ENCODE measurements at places on chromosomes 5 and 9.

GRCh38 chr5:125310749-125311148 lies 564.3 kb upstream of the ZNF608 start:
- no peak for DNase-seq

- DNase-seq, result no peak
Observed at GRCh38 chr9:75551861-75552260, 338.6 kb upstream of the PCSK5 start.

GRCh38 chr9:33430942-33431341 lies 16.5 kb downstream of the AQP3 start:
- no peak for DNase-seq

DNA sequence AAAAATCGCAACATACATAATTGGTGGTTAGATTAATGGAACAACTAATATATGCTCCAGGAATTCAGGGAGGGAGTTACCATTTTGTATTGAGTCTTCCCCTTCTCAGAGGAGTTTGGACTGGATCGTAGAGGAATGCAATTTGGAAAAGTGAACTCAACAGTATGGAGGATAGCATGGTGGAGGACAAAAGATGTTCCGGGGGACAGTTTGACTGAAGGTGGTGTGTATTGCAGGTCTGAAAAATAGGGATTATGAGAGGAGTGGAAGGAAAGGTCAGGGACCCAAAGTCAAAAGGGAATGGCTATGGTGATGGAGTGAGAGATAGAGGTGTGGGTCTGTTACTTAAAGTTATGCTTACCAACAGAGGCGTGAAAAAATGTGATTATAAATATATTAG lies 1.5 kb downstream of the DNAJC21 start:
- DNase-seq, result no peak

DNA sequence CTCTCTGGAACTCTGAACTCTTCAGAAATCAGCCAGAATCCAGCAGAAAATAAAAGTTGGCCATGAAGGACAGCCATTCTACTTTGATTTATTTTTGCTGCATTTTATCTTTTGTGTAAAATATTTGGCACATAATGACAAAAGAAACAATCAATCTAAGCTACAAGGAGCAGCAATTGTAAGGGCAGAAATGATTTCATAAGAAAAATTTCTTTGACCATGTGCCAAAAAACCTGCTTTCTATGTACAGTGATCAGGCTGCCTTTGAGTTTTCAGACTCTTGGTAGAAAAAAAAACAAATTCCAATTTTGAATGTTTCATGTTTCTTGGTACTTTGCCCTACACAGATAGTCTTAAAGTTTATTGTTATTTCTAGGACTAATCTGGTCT lies 69.8 kb upstream of the SLC1A3 start:
- DNase-seq, result no peak

DNA sequence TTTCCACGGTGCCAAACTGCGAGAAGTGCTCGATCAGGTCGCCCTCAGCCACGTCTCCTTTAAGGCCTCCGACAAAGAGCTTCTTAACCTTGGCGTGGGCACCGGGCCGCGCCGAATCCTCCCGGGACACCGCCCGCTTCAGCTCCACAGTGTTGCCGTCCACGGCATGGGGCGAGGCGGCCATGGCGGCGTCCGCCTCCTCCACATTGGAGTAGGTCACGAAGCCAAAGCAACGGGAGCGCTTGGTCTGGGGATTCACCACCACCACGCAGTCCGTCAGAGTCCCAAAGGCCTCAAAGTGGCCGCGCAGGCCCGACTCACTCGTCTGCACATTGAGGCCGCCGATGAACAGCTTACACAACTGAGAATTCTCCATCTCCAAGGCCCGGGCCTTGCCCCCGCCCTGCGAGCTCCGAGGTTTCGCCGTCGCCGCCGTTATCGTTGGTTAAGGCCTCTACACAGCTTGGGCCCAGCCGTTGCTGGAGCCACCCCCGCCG lies 424 bp downstream of the HNRNPA0 start:
- DNase-seq, result peak; percentile 29

GRCh38 chr9:89465726-89466308 lies 32.1 kb downstream of the SEMA4D start:
- DNase-seq, result no peak

- DNase-seq, result no peak
Observed at GRCh38 chr9:79134654-79135053, 437.1 kb upstream of the TLE4 start.

DNA sequence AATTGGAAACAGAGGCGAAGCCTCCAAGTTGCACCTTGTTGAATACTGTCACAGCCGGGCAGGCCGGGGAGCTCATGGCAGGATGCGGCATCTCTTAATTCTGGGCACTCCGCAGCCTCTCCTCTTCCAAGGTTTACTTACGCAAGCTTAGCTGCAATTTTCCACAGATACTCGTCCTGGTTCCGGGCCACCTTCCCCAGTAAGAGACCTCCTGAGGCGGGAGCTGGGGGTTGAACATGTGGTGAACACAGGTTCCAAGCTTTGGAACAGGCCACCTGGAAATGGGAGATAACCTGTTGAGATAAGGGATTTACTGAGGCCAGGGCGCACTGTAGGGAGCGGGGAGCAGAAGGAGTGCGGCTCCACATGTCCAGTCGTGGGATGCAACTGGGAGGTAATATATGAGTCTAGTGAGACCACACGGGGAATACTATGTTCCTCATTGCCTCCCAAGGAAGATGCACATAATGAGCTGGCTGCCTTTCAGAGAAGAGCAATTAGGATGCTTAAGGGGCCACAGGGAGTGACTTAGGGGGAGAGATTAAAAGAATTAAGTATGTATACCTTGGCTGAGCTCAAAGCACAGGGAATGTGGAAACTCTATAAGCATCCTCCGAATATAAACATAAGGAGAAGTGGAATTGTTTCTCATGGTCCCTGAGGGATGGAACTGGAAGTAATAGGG lies 335.2 kb downstream of the CWC27 start:
- DNase-seq, result no peak
